NCI-H1417 treated with DMSO at 0.1 percent for 48 hours (cell line): ENCODE measurements at places on chromosomes 2 and 18.

GRCh38 chr2:166417669-166418068, 41.9 kb upstream of the SCN9A start:
- no peak for DNase-seq

DNA sequence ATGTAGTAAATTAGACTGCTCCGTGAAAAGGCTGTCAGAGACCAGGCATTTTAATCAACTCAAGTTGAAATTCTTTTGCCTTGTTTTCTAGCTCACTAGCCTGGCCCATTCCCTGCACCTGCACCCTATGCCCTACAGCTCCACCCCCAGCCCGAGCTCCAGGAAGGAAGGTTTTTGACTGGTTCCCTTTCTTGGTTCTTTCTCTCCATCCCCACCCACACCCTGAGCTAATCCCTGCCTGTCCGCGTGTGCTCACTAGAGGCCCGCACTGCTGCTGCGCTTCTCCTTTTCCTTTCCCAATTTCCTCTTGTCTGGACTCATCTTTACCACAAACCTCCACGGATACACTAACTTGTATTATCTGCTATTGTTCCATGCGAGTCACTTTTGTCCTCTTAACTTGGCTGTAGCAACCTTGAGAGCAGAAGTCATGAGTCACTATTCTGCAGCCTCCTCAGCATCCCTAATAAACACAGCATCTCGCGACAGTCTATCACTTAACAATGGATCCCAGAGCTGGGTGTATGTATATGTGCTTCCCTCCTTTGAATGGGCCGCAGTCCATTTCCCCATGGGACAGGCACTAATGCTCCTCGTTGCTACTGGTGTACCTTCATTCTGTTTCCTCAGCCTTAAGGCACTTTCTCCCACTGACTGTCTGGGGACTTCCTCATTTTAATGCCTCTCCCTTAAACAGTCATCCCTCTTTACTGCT, 36.5 kb downstream of the COLEC12 start:
- DNase-seq, result no peak

DNA sequence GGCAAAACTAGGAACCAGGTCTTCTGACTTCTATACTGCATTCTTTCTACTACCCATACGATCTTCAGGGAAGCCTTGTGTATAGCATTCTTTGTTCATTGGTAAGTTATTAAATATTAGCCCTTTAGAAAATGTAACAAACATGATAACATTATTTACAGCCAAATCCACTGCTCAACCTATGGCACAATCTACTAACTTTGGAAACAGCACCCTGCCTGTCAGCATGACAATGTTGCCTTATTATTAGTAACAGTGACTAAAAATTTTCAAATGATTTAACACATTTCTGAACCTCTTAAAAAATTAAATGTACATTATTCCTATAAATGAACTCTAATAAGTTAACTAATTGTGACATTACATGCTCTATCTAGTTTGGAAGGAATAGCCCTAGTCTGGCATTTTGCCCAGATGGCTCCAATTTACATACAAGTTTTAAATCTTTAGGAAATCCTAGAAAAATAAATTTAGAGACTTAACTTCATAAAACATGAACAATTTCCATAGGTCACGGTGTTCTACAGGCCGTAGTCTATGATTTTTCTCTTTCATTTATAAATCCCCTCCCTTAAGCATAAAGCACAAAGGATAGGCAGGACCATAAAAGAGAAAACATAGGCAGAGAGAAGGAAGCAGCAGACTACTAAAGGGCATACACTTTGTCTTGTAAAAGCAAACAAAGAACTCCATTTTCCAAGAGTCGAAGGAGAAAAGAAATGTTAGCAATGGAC, 33.7 kb downstream of the YES1 start:
- DNase-seq, result no peak

GRCh38 chr2:44616667-44617155, 255.0 kb downstream of the CAMKMT start:
- DNase-seq, result no peak

- no peak for DNase-seq
Observed at GRCh38 chr2:178005756-178006155, 66.8 kb downstream of the PDE11A start.
